ENCODE measurements at places on chromosomes 3 and 15.
A peak's percentile ranks its signal among the peaks of the same experiment; 100 is the strongest.

GRCh38 chr3:4757575-4758248, 221.5 kb upstream of the BHLHE40 start:
- DNase-seq: no peak

DNA sequence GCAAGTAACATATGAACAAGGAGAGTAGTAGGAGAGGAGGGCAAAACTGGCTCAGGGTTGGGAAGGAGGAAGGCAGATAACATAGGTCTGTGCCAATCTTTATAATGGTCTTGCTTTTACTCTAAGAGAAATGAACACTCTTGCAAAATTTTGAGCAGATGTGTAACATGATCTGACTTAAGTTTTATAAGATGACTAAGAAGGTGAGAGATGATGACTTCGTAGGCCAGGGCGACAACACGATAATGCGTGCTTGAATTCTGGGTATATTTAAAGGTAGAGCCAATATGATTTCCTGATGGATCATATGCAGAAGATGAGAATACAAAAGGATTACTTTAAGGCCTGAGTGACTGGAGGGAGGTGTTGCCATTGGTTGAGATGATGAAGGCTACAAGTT, 265.4 kb upstream of the KCNMB2 start:
- DNase-seq: no peak

DNA sequence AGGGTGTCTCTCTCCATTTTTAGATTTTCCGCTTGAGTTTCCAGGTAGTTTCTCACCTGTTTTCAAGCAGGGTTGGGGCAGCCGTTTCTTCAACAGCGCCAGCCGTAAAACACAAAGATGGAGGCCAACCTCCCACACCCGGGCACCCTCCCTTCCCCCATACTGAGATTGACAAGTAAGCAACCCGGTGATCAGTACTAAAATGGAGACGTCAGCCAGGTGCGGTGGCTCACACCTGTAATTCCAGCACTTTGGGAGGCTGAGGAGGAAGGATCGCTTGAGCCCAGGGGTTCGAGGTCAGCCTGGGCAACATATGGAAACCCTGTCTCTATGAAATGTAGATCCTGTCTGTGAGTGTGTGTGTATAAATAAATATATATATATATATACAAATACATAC, 903 bp upstream of the ZSCAN2 start:
- no peak for DNase-seq

- no peak for DNase-seq
Observed at GRCh38 chr3:128269796-128270195, 116.5 kb downstream of the EEFSEC start.

GRCh38 chr3:170560296-170560695, 25.6 kb downstream of the SLC7A14 start:
- no peak for DNase-seq

DNA sequence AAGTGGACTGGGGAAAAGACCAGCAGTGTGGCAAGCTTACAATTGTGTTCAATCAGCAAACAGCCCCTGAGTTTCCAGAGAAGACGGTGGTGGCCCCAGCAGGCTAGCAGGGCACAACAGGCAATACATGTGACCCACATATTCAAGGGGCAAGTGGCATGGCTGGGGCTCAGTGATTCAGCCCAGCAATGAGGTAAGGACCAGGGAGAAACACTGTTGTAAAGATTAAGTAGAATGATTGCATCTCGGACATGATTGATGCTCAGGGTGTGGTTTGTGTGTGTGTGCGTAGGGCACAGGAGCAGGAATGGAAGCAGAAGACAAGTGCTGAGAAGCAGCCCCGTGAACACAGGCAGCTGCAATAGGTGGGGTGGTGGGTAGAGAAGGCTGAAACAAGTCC, 37.9 kb downstream of the KLHL6 start:
- DNase-seq: no peak

DNA sequence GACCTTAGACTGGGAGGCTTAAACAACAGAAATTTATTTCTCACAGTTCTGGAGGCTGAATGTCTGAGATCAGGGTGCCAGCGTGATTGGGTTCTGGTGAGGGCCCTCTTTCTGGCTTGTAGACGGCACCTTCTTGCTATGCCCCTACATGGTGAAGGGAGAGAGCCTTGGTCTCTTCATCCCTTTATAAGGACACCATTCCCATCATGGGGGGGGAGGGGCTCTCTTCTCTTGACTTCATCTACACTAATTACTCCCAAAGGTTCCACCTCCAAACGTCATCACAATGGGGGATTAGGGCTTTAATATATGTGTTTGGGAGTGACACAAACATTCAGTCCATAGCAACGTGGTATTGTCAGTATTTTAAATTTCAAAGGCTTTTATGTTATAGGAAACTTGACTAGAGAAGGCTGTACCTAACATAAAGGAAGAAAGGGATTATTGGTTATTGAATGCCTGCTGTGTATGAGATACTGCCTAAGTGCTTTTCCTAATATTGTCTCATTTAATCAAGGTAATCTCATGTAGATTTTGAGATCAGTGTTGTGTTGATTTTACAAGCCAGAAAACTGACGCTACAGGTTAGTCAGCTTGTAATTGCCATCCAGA, 20.9 kb downstream of the SYN2 start:
- peak; percentile 16 for DNase-seq

GRCh38 chr15:31396881-31397560, 70.4 kb downstream of the KLF13 start:
- no peak for DNase-seq

DNA sequence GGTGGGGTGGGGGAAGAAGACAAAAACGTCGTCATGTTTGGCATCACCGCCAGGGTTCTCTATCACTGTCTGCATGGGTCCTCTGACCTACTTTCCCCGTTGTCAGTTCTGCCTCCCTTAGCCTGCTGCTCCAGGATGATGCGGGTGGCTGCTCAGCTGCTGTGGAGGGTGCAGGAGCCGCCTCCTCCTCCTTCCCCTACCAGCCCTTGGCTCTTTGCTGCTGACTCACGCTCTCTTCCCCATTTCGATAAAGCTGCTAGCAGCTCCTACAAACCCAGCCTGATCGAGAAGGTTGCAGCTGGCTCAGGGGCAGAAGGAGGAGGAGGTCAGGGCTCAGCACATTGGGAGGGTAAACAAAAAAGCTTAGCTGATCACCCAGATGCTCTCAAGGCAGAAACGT, 49.5 kb upstream of the SEC13 start:
- no peak for DNase-seq

GRCh38 chr3:55373423-55373822, 113.7 kb downstream of the WNT5A start:
- DNase-seq: no peak

DNA sequence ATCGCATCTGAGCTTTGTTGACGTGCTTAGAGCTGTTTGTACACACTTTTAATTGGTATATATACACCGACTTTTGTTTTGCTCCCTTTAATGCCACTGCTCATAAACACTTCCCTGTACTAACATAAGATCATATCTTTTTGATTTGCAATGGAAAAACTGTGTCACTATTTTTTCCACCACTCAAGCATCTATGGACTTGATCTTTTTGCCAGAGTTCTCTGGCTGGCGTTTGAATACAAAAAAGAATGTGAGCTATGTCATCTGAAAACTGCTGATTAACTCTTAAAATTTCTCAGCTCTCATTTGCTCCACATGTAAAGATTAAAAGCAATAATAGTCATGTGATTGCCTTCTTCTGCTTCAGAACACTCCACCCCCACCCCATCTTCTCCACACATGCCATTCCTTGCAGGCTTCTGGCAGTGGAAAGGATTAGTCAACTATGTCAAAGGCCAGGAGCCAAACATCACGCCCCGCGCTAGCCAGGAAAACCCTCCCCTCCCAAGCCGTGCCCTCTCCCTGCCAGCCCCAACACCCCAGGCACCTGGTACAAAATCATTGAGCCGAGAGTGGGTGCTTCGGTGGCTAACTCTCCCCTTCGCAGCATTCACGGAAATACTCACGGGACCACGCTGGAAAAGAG, 123.4 kb upstream of the MEF2A start:
- DNase-seq: no peak

DNA sequence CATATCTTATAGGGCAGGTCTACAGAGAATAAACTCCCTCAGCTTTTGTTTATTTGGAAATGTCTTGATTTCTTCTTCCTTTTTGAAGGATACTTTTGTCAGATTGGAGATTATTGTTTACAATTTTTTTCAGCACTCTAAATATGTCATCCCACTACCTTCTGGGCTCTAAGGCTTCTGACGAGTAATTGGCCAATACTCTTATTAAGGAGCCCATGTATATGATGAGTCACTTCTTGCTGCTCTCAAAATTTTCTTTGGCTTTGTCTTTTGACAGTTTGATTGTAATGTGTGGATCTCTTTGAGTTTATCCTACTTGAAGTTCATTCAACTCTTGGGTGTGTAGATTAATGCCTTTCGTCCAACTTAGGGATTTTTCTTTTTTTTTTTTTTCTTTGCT, 28.9 kb upstream of the CD200R1L start:
- no peak for DNase-seq

GRCh38 chr3:81040107-81040506, 721.3 kb downstream of the GBE1 start:
- no peak for DNase-seq

GRCh38 chr15:45801543-45801942, 166.7 kb downstream of the SQOR start:
- no peak for DNase-seq

DNA sequence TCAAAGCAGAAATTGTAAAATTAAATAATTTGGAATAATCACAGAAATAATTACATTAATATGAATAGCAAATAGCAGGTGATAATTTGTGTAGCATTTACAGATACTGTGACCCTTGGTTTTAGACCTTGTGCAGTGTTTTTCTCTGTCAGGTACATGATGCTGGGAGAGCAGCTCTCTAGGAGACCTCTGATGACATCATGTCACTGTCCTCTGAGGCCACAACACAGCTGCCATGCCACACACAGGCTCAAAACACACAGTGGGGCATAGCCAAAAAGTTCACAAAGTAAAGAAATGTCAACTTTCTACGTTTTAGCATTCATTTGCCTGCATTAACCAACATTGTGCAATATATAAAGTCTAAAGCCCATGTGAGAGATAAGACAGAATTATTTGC, 71.8 kb upstream of the ZBTB20 start:
- DNase-seq: no peak

GRCh38 chr3:158652463-158652862, 8.1 kb downstream of the GFM1 start:
- no peak for DNase-seq

- no peak for DNase-seq
Observed at GRCh38 chr3:184335291-184335660, 2.1 kb upstream of the FAM131A start.

DNA sequence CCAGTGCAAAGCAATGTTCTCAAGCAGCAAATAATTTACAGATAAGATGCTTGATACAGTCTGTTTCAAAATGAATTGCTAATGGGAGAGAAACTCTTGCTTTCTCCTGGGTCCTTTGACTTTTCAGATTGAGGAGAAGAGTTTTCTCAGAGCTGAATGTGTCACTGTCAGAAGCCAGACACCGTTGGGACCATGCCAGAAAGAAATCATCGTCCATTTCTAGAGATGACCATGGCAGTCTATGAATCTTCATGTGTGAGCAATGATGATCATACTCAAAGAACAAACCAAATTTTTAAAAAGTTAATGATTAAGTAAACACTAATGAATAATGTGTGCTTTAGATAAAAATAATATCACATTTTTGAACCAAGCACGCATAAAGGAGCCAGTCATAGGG, 77.6 kb downstream of the ZNF385D start:
- DNase-seq: no peak

DNA sequence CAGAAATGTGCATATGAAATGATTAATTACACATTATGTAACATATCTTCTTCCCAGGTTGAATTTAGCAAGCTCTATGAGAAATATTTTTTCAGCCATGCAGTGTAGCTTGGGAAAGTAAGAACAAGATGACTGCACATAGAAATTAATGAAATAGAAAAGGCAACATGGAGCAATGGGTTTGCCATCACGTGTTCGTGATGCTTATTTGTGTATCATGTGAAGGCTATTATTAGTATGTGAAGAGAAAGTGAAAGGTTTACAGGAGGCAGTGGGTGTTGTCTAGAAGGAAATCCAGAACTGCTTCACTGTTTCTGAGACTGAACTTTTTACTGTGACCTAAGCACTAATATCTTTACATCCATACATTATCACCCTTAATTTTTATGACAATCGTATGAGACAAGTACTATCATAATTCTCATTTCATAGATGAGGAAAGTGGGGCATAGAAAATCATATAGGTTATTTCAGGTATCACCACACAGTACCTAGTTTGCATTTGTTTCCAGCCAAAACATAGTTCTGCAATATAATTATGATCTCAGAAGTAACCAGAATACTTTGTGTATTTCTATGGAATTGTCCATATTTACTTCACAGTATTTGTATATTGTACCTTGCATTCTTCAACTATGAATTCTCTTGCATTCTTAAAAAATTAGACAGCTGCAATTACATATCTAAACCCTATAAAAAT, 14.9 kb downstream of the SERPINI1 start:
- DNase-seq: no peak

GRCh38 chr15:77821188-77821958, 188.7 kb upstream of the LINGO1 start:
- DNase-seq: peak; percentile 95

DNA sequence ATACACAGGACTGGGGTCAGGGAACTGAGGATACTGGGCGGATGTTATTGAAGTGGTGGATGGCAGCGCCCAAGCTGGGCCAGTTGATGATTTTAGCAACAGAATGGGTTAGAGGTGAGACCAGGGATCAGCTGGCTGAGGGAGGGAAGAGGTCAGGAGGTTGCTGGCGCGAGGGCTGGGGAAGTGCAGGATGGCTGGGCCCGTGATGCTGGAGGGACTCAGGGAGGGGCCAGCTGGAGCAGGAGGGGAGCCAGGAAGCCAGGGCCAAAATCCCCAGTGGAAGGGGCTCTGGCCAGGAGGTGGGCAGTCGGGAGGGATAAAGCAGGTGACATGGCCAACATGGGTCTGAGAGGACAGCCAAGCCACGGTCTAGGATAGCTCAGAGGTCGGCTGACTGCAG, 178.0 kb downstream of the NSMCE3 start:
- DNase-seq: no peak

DNA sequence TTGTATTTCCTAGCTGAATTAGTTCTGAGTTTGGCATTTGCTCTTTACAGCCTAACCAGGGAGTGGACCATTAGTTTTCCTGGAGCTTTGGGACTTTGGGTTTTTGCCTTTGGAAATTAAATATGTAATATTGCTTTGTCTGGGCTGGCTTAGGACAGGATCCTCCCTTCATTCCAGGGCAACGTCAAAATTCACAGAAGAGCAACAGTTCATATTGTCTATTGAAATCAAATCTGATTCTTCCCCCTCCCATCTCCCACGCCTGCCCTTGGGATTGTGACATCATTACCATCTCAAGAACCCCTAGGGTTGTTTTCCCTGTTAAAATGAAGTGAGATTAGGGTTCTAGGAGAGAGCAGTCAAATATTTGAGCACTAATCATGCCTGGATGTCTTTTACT, 194.1 kb downstream of the ROBO2 start:
- DNase-seq: no peak

GRCh38 chr3:132071043-132071442, 36.2 kb upstream of the CPNE4 start:
- DNase-seq: peak; percentile 25

GRCh38 chr3:81734742-81735141, 26.7 kb downstream of the GBE1 start:
- no peak for DNase-seq
